ENCODE measurements at places on chromosomes 1 and 21. TPM values are rescaled to one million over a fixed set of nuclear protein-coding genes. Genes with fewer than 3 reads are reported as not detected.
A peak's percentile ranks its signal among the peaks of the same experiment; 100 is the strongest.

Gene NPHS2
- total RNA-seq = not detected

Gene LENEP
- total RNA-seq = not detected

Gene FMO2
- total RNA-seq = 22.5 TPM

Gene RIPPLY3
- total RNA-seq = not detected

Gene KIRREL1
- total RNA-seq = 15.1 TPM

Gene TCHHL1
- not detected for total RNA-seq

Gene FH
- 106 TPM for total RNA-seq

Gene UBL4B
- total RNA-seq = not detected

Gene KRTAP19-4
- not detected for total RNA-seq

DNA sequence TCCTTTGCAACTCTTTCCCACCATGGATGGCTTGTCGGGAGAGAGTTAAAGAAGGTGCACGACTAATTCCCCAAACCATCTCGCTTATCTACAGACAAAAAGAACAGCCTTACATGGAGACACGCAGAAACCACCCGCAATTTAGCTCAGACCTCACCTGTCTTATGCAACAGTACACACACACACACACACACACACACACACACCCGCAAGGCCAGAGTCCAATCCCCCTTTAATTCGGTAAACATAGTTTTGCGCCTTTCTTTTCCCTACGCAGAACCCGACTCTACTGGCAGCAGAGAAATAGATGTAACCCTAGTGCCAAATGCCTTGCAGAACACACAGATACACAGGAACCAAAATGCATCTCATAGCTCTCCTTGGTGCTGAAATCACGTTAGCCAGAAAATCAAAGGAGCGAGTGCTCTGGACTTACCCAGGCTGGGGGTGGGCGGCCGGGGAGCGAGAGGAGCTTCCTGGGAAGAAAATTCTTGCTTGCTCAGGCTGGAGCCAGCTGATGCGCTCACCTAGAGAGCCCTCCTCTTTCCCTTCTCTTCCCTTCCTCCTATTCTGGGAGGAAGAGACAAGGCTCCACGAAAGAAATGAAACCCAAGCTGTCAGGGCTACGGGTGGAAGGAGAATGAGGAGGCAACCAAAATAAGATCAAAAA, 470 bp downstream of the TNR start:
- no peak for DNase-seq

- DNase-seq = no peak
Observed at GRCh38 chr1:156706657-156707416, 1.5 kb upstream of the CRABP2 start.

GRCh38 chr1:7042322-7043190, 257.3 kb downstream of the CAMTA1 start:
- DNase-seq = peak; percentile 44

DNA sequence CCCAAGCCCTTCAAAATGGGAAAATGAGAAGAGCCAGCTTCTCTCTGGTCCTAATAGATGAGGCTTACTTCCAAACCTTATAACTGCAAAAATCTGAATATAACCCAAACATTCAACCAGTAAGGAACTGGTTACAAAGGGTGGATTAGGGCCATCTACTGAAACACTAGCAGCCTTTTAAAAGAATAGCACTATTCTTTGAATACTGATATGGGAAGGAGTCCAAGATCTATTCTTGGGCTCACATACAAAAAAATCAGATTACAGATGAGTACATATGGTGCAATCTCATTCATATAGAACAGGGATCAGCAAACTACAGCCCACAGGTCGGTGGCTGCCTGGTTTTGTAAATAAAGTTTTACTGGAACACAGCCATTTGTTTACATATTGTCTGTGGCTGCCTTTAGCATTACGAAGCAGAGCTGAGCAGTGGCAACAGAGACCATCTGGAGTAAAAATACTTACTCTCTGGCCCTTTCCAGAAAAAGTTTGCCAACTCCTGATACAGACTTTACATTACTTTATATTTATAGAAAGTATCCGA, 167.7 kb downstream of the ZSCAN20 start:
- no peak for DNase-seq

GRCh38 chr21:33872881-33873515, 42.6 kb downstream of the ATP5PO start:
- DNase-seq = no peak

DNA sequence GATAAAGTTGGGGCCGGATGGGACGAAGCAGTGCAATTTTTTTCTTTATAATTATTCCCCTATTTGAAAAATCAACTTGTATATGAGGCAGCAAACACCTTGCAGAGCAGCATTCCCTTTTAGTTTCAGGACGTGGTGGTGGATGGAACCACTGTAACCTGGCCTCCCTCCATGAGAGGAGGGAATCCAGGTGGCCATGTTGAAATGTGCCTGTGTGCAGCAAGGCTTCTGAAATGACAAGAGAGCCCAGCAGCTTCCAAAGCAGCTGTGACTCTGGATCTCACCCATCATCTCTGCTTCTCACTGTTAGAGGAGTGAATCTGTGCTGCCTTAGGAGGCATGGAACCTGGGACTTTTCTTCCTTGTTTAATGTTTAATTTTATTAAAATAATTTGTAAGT, 42.3 kb downstream of the NFIA start:
- DNase-seq = peak; percentile 82

- DNase-seq = no peak
Observed at GRCh38 chr1:55541296-55541695, 326.1 kb upstream of the USP24 start.

- DNase-seq = no peak
Observed at GRCh38 chr1:155064111-155064831, 731 bp downstream of the EFNA4 start.

GRCh38 chr1:233523047-233523446, 90.9 kb upstream of the KCNK1 start:
- DNase-seq = no peak

GRCh38 chr1:76225526-76225925, 151.0 kb downstream of the ST6GALNAC3 start:
- no peak for DNase-seq

- DNase-seq = no peak
Observed at GRCh38 chr21:45026066-45026745, 48.2 kb upstream of the ADARB1 start.

DNA sequence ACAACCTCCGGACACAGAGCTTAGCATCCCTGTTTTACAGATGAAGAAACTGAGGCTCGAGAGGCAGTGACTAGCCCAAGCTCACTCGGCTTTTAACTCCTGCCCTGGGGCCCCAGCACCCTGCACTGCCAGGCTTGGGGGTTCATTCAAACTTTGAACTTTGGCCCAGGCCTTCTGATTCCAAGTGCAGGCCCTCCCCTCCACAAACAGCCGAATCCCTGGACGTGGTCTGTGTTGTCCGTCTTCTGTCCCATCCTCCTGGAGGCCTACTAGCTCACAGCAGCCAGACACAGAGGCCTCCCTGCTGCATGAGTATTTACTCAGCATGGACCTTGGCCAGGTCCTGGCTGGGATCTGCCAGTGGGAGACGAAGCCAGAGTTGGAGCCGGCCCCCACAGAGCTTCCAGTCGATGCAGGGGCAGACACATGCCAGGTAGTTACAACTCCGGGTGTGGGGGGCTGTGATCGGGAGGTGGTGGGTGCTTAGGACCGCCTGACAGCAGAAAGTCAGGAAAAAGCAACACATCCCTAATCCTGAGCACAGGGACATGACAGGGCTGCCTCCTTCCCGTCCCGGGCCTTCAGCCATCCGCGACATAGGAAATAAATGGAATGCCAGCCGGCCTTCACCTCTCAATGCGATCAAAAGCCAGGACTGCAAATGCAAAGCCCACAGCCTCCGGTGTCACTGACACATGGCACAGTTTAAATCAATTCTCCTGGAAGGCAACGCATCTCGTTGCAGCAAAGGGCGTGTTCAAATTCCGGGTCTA, 7.4 kb downstream of the IFFO2 start:
- no peak for DNase-seq

GRCh38 chr1:22739648-22740385, 29.2 kb downstream of the EPHB2 start:
- no peak for DNase-seq

DNA sequence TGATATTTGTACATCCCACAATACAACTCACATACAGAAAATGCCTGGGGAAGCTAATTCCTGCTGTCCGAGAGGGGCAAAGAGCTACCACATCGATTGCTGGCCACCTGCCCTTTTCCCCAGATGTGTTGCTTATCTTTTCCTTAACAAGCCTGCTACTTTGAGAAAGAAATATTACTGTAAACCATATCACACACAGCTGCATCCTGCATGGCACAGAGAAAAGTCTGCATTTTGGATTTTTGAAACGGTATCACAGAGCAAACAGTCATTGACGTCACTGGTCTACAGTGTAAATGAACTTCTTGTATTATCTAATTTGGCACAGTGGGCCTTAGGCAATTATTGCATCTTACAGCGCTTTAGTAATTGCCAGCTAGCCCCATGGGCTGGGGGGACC, 164.7 kb downstream of the CLIC6 start:
- no peak for DNase-seq

DNA sequence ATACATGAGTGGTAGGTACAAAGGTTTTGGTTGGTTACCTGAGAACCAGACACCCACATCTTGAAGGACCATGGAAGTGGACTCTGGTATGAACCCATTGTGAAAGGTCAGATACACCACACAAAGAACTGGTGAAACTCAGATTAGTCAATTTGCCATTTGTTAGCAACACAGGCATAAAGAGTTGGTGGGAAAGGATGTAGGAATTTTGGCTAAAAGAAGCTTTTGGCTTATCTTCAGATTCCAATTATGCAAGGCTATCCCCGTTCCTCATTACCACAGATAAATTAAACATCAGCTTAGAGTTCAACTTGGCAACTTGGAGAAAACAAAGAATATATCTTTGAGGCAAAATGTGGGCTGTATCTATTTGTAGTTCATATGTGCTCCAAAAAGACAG, 87.0 kb upstream of the IRF2BP2 start:
- no peak for DNase-seq

DNA sequence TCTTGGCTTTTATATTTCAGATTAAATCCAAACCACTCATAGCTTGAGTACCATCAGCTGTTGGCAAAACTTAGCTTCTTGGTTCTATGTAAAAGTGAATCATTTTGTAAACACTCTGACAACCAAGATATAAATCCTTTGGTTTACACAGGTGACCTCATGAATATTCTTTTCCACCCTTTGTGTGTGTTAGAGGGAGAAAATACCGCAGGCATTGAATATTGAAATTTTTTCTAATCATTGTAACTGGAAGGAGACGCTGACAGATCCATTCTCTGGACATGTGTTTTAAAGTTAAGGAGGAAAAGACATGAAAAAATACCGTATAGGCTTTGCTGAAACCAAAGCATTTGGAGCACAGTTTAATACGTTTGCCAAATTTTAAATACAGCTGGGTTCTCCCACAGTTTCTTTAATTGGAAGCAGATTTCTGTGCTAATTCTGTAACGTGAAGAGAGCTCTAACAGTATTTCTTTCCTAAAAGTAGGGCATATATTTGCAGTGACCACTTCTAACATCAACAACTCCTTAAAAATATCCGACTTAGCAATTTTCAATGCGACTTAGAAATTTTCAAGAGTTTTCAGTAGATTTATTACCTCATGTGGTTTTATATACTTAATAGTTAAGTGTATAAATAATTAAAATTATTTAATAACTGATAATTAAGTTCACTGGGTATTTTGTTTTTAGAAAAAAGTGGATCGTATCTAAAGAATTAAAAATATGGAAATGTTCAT, 388.2 kb downstream of the USP25 start:
- DNase-seq = no peak

GRCh38 chr1:238552271-238552670, 661.5 kb upstream of the ZP4 start:
- DNase-seq = no peak

Data from gastrocnemius medialis (tissue), 4 donors.